Activated naive CD4-positive, alpha-beta T cell treated with anti-CD3 and anti-CD28 coated beads, Interleukin-2, amount 50 U/mL, for 16 hours (primary cell): ENCODE measurements at places on chromosomes 11 and 22.

DNA sequence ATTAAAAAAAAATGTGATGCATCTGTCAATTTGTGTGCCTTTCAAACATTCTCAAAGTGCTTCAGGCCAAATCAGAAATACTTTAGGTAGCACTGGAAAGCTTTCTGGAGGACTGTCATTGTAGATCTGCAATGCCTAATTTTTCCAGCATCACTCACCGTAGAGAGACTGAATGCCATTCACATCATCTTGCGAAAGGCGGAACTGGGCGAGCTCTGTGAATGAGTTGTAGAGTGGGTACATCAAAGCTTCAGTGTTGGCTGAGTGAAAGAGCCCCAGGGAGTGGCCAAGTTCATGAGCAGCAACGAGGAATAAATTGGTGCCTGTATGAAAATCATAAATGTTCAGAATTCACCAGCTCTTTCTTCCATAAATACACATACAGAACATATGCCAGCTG is 4.0 kb downstream of the MMP10 start:
- no peak for DNase-seq

- DNase-seq, result no peak
Observed at GRCh38 chr11:32874132-32874531, 18.5 kb upstream of the QSER1 start.

GRCh38 chr11:92306966-92307510 is 82.4 kb downstream of the FAT3 start:
- no peak for DNase-seq

DNA sequence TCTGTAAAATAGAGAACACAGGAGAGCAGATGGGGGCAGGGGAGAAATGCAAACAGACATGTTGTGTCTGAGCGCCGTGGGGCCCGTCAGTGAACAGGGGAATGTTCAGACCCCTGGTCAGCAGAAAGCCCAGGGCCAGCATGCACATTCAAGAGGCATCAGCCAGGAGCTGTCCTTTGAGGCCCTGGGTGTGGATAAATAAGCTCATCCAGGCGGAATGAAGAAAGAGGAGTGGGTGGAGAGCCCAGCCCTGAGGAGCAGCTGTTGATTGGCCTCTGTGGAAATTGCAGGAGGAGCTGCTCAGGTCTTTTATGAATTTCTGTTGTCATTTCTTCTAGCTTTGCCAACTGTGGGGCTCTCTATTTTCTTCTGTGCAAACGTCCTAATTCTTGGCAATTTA is 49.7 kb upstream of the CECR2 start:
- DNase-seq, result no peak

- no peak for DNase-seq
Observed at GRCh38 chr11:33984682-33985389, 66.7 kb upstream of the CAPRIN1 start.

- DNase-seq, result no peak
Observed at GRCh38 chr22:36336246-36337182, 51.3 kb downstream of the MYH9 start.

GRCh38 chr11:73350908-73351636 is 25.1 kb upstream of the RELT start:
- peak; percentile 56 for DNase-seq

GRCh38 chr22:36201630-36202319 is at the start of gene APOL4:
APOL4 (minus strand) TSS chr22:36201809; CDS start chr22:36201734, 75 bp downstream.
- DNase-seq, result no peak

GRCh38 chr22:23913306-23913660 is 19.1 kb downstream of the MIF start:
- DNase-seq, result peak; percentile 33

- DNase-seq, result no peak
Observed at GRCh38 chr11:70306586-70307033, 36.1 kb downstream of the PPFIA1 start.

DNA sequence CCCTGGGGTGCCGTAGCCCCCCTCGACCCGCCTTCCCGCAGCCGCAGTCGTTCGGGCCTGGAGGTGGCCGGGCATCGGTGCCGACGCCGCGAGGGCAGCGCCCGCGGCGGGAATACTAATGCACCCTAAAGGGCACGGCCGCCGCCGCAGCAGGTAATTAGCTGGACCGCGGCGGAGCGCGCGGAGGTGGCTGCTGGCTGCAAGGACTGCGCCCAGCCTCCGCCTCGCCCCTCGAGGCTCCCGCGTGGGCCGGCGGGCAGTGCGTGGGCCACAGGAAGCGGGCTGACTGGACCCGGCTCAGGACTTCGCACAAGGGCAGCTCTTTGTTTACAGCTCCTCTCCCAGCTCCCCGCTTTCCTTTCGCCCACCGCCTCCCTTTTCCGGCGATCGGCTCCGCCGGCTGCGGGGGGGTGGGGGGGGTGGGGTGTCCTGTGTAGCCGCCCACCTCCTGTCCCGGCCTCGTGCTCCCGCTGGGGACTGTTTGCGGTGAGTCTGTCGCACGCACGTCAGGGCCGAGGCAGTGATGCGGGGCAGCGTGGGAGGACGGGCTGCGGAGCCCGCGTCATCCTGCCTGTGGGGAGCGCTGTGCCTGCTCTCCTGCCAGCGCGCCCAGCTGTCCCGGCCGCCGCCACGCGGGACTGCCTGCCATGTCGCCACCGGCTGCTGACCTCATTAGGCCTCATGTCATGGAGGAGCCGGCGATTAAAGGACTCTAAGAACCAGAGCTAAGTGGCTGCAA is 53.2 kb downstream of the GRIK4 start:
- DNase-seq, result peak; percentile 24
